ENCODE measurements at places on chromosomes 6 and 20.
A peak's percentile ranks its signal among the peaks of the same experiment; 100 is the strongest.

GRCh38 chr6:127266178-127266891 is at the start of gene RNF146:
Gene RNF146, plus strand, starts transcription at chr6:127266864. Its CDS starts 13,475 bp downstream, at chr6:127280339.
- peak; percentile 89 for DNase-seq

DNA sequence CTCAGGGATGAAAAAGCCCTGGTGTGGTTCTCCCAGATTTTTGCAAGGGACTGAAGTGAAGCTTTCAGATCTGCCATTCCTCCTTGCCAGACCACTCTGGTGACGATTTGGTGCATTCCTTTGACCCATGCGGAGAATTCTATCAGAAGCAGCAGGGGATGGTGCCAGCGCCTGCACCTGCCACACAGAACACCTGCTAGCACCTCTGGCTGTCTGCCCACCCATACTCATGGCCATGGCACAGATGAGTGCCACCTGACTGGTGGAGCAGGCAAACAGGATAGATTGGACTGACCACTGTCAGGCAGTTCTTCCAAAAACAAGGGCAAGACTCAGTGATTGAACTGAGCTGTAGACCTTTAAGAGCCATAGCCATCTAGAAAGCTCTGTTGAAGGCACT is 107.1 kb downstream of the CDYL start:
- no peak for DNase-seq

- no peak for DNase-seq
These were observed 30.7 kb downstream of the CDK19 start for GRCh38 chr6:110784610-110784979.

GRCh38 chr6:491233-491632 is 99.7 kb downstream of the IRF4 start:
- peak; percentile 17 for DNase-seq

- peak; percentile 10 for DNase-seq
These were observed 614.5 kb downstream of the PHF3 start for GRCh38 chr6:64250126-64250525.

- no peak for DNase-seq
These were observed 1.3 kb downstream of the MAS1 start for GRCh38 chr6:159892053-159892452.

GRCh38 chr6:40674170-40674569 is 87.0 kb upstream of the LRFN2 start:
- no peak for DNase-seq
